Aorta (tissue), 5 donors: ENCODE measurements at places on chromosomes 4 and X. TPM values are rescaled to one million over a fixed set of nuclear protein-coding genes. Genes with fewer than 3 reads are reported as not detected.

The GLRB gene
- polyA plus RNA-seq, result 2.7 TPM

The LUZP4 gene
- polyA plus RNA-seq, result not detected

The PDGFC gene
- polyA plus RNA-seq, result 12.8 TPM

The SH3RF1 gene
- 8.8 TPM for polyA plus RNA-seq

The TRAM1L1 gene
- not detected for polyA plus RNA-seq

The MAGEA11 gene
- not detected for polyA plus RNA-seq

The SGMS2 gene
- polyA plus RNA-seq, result 9.9 TPM

The INTU gene
- 2.8 TPM for polyA plus RNA-seq

The NAT8L gene
- under 0.01 TPM for polyA plus RNA-seq

The SPANXN1 gene
- not detected for polyA plus RNA-seq

The ZCCHC18 gene
- 1.9 TPM for polyA plus RNA-seq

The SOWAHB gene
- polyA plus RNA-seq, result 0.88 TPM

The XAGE1B gene
- not detected for polyA plus RNA-seq

The DMRTC1B gene
- polyA plus RNA-seq, result not detected
